Muscle of leg (tissue), 16 donors: ENCODE measurements at places on chromosomes 2 and 18. TPM values are rescaled to one million over a fixed set of nuclear protein-coding genes. Genes with fewer than 3 reads are reported as not detected.

DNA sequence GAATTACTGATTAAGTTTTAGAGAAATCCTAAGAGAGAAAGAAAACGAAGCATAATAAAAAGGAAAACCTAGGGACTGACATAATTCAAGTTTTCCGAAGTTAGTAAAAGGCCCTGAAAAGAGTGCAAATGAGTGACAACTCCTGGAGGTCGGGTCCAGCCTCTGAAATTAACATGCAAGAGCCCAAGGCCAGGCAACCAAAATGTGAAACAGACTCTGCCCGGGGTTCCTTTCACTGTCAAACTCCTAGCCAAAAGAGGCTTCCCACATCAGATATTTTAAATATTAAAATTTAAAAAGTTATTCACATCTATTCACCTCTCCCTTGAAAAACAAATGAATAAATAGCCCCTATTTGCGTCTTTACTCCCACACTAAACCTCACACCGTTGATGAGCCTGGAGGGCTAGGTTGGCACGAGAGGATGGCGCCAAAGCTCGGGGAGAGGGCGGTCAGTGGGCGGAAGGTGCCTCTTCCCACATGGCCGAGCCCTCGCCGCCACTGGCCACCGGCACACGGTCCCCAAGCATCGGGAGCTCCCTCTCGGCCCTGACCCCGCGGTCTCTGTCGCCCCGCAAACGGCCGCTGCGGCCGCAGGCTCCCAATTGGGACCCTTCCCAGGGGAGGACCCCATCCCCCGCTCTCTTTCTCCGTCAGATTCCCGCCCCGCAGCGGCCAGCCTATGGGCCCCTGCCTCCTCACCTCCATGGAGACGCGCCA lies 630 bp downstream of the PPM1G start:
- DNase-seq, result no peak
- H3K4me1 ChIP-seq, result peaks cover 14% of the 10 kb centered on the region
- peak overlapping the region; percentile 82 for H3K27ac ChIP-seq
- peaks cover 9% of the 10 kb centered on the region for H3K36me3 ChIP-seq

DNA sequence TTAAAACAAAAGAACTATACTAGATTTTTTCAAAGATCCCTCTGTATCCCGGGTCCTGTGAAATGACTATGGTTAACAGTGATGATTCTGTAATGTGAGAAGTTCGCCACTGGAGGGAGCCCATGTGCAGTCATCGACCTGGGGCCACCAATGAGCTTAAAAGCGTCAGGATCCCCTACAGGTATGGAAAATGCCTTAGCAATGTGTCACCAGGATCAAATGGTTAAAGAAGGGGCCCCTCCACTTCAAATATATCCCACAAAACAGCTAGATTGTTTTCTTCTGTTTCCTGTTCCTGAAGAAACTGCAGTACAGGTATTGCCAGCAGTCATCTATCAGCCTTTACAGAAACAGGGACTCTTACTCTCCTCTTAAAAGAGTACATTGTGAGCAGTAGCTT lies 15.3 kb downstream of the CHRNA1 start:
- DNase-seq, result peak; percentile 49
- no peak overlapping the region for H3K27ac ChIP-seq

- no peaks in the 10 kb centered on the region for H3K36me3 ChIP-seq
- H3K27ac ChIP-seq, result no peak overlapping the region
- DNase-seq, result peak; percentile 7
- H3K4me1 ChIP-seq, result no peaks in the 10 kb centered on the region
Measured at GRCh38 chr2:233700028-233700635, 7.4 kb downstream of the UGT1A6 start.

DNA sequence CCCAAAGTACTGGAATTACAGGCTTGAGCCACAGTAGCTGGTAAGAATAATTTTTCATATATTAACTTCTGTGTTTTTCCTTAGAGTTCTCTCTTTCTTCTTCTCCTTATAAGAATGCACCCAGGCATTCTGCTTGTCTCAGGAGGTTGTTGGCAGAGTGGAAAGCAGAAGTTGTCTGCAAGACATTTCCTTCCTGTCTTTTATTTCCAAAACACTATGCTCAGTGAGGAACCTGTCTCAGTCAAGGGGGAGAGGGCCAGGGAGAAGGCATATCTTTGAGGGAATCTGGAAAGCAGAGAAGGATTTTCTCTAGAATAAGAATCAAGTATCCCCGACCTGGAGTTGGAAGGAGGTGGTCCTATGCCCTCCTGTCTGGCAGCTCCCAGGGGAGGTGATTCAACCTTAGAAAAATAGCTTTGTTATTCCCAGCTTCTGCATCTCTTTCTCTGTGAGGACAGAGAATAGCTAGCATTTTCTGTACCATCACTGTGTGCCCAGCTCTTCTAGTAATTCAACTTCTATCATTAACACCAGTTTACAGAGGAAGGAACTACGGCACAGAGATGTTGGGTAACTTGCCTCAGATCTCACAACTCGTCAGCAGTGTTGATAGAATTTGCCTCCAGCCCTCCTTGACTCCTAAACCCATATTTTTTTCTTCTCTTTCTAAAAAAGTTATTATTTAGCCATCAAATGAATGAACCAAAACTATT lies 3.8 kb upstream of the LPIN2 start:
- no peaks in the 10 kb centered on the region for H3K27me3 ChIP-seq
- peak overlapping the region; percentile 59 for H3K27ac ChIP-seq
- no peaks in the 10 kb centered on the region for H3K36me3 ChIP-seq
- peaks cover 14% of the 10 kb centered on the region for H3K4me1 ChIP-seq
- H3K4me3 ChIP-seq, result no peak overlapping the region

DNA sequence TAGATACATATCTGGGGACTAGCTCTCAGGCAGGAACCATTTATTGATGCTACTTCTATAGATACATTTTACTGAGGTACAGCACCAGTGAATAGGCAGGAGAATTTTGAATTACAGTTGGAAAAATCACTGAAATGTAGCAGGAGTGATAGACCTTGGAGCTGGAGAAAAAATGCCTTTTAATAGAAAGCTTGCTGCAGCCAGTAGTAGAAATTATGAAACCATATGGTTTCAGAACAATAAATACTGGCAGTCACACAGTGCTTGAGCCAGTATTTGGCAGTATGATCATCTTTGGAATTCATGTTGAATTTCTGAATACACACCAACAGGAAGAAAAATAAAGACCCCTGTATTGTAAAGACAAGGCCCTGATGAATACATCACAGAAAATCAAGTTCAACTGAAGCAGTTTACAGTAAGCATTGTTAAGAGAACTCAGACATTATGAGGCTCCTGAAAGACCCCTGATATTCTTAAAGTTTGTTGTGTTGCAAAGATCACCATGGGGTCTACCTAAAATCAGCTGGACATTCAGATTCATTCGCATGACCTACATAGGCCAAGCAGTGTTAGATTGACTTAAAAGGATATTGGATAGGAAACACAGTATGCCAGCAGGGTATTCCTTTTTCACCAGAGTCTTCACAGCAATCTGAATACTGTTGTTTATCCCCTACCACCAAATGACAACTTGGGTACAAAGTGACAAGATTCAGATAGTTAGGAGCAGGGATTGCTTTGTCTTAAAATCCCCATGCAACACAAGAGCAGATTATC lies 139.0 kb downstream of the EHBP1 start:
- H3K27ac ChIP-seq, result no peak overlapping the region
- no peaks in the 10 kb centered on the region for H3K4me1 ChIP-seq
- H3K27me3 ChIP-seq, result no peaks in the 10 kb centered on the region
- DNase-seq, result peak; percentile 31

- no peaks in the 10 kb centered on the region for H3K36me3 ChIP-seq
- H3K27me3 ChIP-seq, result no peaks in the 10 kb centered on the region
- H3K27ac ChIP-seq, result no peak overlapping the region
- DNase-seq, result peak; percentile 91
- no peak overlapping the region for H3K4me3 ChIP-seq
Measured at GRCh38 chr2:23235736-23236135, 149.2 kb upstream of the KLHL29 start.

DNA sequence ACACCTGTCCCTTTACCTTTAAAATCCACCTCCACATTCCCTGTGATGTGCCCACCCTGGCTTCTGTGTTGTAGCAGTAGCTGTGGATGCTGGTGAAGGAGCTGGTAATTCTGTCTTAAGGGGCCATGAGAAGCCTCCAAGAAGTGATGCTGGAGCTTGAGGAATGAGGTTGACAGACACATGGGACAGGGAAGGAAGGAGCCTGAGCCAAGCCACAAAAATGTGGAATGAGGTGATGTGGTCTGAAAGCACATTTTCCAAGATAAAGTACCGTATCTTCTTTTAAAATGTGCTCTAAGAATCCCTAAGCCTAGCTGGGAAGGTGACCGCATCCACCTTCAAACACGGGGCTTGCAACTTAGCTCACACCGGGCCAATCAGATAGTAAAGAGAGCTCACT lies 31.2 kb downstream of the VWA3B start:
- no peak overlapping the region for H3K27ac ChIP-seq
- H3K36me3 ChIP-seq, result no peaks in the 10 kb centered on the region
- peaks cover 24% of the 10 kb centered on the region for H3K4me1 ChIP-seq
- H3K27me3 ChIP-seq, result no peaks in the 10 kb centered on the region

GRCh38 chr18:5285326-5285725 lies 10.2 kb downstream of the ZBTB14 start:
- H3K27ac ChIP-seq, result no peak overlapping the region
- peak; percentile 82 for DNase-seq
- no peak overlapping the region for H3K4me3 ChIP-seq
- peaks cover 5% of the 10 kb centered on the region for H3K36me3 ChIP-seq
- no peaks in the 10 kb centered on the region for H3K27me3 ChIP-seq
- H3K4me1 ChIP-seq, result peaks cover 4% of the 10 kb centered on the region

- H3K4me3 ChIP-seq, result no peak overlapping the region
- no peak overlapping the region for H3K27ac ChIP-seq
- peaks cover 36% of the 10 kb centered on the region for H3K36me3 ChIP-seq
- DNase-seq, result no peak
- no peaks in the 10 kb centered on the region for H3K27me3 ChIP-seq
- no peaks in the 10 kb centered on the region for H3K4me1 ChIP-seq
Measured at GRCh38 chr2:228115-228514, 35.7 kb downstream of the SH3YL1 start.

DNA sequence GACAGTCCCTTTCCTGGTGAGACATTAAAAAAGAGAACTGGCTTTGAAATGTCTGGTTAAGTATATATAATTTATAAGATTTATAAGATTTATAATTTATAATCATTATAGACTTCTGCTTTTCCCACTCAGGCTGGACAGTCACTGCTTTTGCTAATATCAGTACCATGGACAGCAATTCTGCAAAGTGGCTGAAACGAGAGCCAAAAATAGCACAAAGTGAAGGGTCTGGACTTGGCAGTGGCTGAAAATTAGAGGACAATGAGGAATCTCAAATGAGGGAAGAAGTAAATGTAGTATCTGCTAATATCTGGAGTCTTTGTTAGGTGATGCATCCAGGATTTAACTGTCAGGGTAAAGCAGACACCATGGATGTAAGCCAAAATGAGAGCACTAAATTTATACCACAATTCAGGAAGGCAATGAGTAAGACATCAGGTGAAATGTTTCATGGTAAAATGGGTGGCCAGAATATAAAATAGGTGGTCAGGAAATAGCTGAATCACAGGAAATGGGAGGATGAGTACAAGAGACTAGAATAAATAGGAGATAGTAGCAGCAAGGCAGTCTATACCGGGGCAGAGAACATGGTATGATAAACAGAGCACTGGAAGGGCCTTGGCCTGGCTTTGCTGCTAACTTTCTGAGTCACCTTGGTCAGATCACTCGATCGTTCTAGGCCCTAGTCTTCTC lies 39.6 kb upstream of the BOD1L2 start:
- H3K4me3 ChIP-seq, result no peak overlapping the region
- no peaks in the 10 kb centered on the region for H3K36me3 ChIP-seq

DNA sequence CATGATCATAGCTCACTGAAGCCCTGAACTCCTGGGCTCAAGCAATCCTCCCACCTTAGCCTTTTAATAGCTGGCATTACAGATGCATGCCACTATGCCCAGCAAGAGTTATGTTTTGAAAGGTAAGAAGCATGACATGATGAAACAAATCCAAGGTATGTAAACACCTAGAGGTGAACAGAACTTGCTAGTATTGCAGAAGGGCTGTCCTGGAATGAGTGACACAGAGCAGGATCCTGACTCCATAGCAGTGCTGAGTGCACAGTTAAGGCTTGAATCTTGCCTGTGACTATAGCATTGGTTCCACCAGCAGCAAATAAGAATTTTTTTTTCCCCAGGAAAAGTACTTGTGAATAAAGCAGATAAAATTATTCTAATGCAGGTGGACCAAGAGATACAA lies 309.5 kb downstream of the PIK3C3 start:
- H3K36me3 ChIP-seq, result no peaks in the 10 kb centered on the region
- DNase-seq, result no peak
- no peak overlapping the region for H3K4me3 ChIP-seq

The SELENOI gene
- 8.6 TPM for total RNA-seq

The FEV gene
- not detected for total RNA-seq
